Ascending aorta (tissue), 2 donors: ENCODE measurements at places on chromosomes 7 and 10. TPM values are rescaled to one million over a fixed set of nuclear protein-coding genes. Genes with fewer than 3 reads are reported as not detected.

DNA sequence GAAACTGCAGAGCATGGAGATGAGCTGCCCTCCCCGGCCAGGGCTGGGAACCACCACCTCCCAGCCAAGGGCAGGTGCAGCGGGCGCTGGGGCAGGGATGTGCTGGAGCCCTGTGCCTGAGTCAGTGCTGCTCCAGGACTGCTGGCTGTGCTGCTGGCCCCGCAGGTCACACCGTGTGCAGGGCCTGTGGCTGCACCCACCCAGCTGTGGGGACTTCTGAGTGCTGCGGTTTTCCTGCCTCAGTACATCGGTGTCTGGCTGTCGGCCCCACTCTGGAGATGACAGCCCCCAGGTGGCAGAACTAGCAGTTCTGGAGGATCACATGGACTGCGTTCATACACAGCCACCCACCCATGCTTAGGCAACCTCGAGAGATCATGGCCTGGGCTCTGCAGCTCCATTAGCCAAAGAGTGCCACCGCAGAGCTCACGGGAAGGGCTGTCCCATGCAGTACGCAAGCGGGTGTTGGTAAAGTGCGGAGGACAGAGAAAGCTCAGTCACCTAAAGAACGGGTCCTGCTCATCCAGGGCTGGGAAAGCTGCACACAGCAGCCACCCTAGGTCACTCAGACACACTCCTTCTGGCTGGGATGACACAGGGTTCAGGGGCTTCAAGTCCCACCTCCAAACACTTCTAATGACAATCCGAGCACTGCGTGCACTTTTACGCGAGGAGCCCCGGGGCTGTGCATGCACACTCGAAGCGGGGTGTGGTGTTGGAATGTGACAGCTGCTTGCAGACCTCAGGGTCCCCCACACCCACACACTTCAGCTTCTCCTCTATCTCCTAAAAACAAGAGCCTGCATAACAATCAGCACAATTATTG is 198.1 kb upstream of the PPP2R2D start:
- DNase-seq = no peak

Gene CREB5
- 143 TPM for total RNA-seq

GRCh38 chr7:152574892-152575548 is 100.9 kb downstream of the XRCC2 start:
- no peak for DNase-seq

DNA sequence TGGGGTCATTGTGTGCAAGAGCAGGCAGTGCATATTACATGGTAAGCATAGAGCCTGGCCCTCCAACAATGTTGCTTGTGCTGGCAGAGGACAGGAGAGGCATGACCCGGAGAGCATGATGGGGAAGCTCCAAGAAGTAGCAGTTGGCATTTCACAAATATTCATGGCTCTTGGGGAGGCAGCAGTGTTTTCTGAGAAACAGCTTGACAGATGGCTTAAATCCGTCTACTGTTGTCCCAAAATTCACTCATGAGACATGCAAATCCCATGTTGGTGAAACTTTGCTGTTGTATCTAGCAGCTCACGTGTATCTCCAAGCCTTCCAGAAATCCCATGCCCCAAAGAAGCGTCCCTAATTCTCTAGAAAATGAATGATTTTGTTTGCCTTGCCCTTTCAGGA is 487.0 kb downstream of the SORCS3 start:
- no peak for DNase-seq

DNA sequence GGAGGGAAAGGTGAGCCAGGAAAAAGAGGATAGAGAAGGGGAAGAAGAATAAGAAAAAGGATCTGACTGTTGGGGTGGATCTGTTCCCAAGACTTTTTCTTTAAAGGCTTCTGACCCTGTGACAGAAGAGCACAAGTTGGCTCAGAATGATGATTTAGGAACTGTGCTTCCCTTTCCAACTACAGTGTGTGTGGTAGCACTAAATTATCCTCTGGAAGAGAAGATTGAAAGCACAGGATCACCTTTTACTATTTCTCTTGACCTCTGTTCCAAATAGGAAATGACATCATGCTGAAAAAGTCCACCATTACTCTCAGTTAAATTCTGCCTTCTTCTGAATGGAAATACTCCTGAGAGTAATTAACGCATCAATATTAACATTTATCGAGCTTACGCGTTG is 47.2 kb downstream of the VAX1 start:
- no peak for DNase-seq

Gene ASB10
- total RNA-seq = not detected

Gene HOXA7
- 12.0 TPM for total RNA-seq

DNA sequence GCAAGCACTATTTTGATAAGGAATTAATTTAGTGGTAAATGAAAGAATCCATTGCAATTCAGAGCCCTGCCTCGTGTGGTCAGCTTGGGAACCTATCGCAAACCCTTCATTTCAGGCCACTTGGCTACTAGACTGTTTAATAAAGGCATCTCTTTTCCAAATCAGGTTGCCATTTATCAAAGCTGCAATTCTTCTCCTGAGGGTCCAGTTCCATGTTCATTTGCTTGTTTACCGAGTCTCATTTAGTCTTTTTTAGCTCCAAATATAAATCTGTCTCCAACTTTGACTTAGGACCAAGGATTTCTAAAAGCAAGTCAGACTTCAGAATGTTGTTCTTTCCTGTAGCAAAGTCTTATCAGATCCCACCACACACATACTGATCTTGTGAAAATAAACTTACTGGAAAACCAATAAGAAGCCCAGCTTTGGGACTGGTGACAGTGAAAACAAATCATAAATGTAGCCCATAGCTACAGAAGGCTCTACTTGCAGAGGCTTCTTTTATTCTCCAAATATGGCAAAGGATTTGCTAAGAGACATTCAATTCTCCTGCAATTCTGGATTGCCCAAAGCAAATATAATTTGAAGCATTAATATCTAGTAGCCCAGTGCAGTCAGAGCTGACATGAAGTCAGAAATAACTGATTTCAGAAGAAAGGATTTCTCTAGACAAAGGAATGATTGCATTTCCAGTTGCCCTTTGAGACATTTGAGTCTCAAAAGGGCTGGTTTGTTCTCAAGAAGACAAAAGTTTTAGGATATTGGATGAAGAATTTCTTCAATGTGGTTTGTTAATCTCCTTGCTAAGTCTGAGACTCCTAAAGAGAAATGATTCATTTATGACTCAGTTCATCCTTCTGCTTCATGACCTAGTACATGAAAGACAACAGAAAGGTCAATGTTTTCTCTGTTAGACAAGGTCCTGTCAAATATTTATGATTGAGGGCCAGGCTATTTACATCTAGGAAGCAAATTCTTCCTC is 28.0 kb downstream of the PPP1R3C start:
- no peak for DNase-seq

DNA sequence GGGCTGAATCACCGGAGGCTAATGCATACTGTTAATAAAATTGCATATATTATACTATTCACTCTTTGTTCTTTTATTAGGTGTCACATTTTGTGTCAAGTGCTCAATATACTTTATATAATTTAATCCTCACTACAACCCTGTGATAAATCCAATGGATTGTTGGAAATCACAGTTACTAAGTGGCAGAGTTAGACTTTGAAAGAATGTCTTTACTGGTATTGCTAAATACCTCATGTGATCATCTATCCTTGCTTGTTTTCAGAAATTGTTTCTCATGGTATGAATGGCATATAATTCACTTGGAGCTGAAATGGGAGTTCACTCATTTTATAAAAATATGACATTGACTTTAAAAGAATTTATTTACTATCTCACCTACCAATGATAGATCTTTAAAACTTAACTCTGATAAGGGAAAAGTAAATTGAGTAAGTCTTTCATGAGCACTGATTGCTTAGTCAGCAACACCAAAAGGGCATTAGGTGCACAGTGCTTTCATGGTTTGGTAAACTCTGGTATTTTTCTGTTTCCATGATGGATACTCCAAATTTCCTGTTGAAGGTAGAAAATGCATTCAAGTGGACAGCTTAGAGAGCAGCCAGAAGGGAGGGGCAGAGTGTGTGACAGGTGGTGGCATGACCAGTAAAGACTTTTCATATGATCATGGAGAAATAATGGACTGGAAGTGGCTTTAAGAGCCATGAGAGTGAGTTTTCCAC is 22.6 kb downstream of the ENKUR start:
- DNase-seq = no peak
